CD4-positive, alpha-beta T cell treated with Interleukin-15 for 4 hours (primary cell): ENCODE measurements at places on chromosomes 2 and 18.

GRCh38 chr2:133171393-133172004, 396.8 kb downstream of the NCKAP5 start:
- DNase-seq = peak; percentile 0

GRCh38 chr2:53381271-53381670, 386.3 kb upstream of the CHAC2 start:
- no peak for DNase-seq

DNA sequence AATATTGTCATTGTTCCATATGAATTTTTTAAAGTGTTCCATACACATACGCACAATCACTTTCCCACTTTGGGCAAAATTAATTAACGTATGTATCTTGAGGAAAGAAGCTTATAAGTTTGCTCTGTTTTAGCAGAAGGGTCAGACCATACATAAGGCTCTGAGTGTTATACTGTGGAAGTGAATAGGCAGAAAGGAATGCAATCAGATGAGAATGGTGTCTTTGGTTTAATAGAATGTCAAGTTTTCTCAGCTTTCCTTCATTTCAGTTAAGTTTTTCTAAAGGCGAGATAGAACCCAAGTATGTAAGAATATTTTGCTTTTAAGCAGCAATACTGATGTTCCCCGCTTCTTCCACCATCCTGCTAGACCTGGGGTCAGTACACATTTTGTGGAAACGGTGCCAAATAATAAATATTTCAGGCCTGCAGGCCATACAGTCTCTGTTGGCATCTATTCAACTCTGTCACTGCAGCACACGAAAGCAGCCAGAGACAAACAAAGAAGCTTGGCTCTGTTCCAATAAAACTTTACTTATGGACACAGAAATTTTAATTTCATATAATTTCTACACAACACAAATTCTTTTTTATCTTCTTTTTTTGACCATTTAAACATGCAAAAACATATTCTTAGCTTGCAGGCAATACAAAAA, 100.6 kb downstream of the UPP2 start:
- DNase-seq = no peak

DNA sequence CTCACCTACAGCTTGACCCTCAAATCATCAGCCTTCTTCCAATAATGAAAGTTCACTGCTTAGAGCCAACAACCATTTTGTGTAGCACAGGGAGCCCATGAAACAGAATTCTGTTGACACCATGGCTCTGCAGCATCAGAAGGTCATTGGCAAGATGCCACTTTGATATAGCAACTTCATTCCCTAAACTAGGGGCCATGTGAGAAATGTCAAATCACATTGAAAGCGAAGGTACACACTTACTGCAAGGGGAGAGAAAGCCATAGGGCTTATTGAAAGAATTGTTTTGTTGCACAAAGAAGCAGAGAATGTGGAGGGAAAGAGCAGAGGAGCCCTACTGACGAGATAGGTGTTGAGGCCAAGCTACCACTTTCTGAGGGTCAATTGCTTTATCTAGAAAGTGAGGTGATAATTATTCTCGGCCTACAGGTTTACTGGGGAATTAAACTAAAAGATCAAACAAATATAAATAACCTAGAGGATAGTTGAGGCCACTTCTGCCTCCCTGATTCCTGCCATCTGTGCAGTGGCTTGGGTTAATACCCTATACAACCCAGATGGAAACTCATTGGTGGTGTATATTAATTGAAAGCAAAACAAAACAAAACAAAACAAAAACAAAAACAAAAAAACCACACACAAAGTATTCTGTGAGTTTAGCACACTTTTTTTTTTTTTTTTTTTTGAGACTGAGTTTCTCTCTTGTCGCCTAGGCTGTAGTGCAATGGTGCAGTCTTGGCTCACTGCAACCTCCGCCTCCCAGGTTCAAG, 5.9 kb upstream of the ABCA12 start:
- DNase-seq = no peak

- DNase-seq = no peak
These were observed 90.6 kb upstream of the WDR75 start for GRCh38 chr2:189350540-189351209.

- peak; percentile 42 for DNase-seq
These were observed 97.6 kb downstream of the UXS1 start for GRCh38 chr2:106096299-106097037.

- DNase-seq = no peak
These were observed 308.1 kb upstream of the CHST9 start for GRCh38 chr18:27493182-27493581.

DNA sequence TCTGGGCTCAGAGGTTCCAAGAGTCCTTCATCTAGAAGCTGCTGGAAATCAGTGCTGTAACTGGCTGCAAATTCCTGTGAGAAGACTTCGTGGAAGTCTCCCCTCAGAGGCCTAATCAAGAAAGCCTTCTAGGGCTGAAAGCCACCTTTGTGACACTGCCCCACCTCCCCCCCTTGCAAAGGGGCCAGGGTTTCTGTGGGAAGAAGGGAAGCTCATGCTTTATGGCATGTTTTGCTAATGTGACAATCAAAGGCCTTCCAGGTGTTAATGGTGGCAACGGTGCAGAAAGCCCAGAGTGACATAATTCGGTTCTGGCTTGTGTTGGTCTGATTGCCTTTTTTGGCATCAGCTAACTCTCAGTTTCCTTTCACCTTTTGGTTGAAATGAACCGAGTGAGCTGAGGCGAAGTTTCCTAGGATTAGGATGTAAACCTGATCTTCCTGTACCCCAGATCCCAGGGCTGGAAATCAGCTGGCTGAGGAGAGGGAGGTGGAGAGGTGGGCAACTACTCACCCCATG, 126.9 kb upstream of the TRIB2 start:
- no peak for DNase-seq

GRCh38 chr2:142299021-142299420, 168.2 kb upstream of the LRP1B start:
- DNase-seq = no peak

DNA sequence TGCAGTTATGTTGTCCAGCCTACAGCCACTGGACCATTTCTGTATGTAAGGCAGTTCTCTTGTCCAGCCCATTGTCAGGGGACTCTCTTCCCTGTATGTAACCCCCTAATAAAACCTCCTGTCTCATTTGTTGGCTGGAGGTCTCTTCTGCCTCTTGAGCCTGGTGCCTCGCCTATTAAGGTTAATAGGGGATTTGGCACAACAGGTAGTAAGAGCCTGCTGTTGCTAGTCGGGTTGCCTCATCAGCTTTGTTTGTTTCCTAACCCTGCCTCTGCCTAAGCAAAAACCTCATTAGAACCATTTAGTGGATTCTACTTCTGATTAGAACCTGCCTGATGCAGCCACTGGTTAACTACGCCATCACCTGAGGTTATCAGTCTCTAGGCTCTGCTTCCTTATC, 62.2 kb upstream of the STPG4 start:
- no peak for DNase-seq

- DNase-seq = no peak
These were observed 162.7 kb downstream of the PKP4 start for GRCh38 chr2:158619496-158619895.

- no peak for DNase-seq
These were observed 69.4 kb downstream of the XIRP2 start for GRCh38 chr2:166957686-166958085.

GRCh38 chr18:34786162-34786741, 76.2 kb downstream of the DTNA start:
- DNase-seq = no peak

DNA sequence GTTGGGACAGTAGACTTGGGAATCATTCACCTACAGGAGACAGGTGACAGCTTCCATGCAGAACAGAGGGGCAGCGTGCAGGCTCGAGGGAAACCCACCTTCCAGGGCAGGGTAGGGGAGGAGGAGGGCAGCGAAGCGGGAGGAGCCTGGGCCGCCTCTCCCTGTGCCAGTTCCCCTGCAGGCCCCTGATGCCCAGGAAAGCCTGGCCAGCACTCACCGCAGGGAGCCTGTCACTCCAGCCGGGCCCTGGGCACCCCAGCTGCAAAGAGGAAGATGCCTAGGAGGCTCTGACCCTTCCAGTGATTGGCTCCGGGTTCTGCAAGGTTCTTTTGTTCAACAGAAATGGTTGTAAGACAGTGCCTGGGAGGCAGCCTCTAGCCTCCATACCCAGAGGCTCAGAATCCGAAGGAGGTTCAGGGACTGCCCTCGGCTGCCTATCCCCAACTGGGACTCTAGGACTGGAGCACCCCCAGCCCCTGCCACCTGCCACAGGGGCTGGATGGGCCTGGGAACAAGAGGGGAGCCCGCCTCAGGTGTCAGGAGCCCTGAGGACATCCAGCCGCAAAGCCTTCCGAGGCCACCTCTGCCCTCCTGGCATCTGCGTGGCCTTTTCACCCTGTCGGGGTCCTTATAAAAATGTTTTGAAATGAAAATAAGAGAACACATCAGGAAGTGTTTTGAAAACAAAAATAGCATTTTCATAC, 103.2 kb downstream of the PTGR3 start:
- no peak for DNase-seq

- DNase-seq = no peak
These were observed 27.7 kb downstream of the SNORC start for GRCh38 chr2:232897598-232898408.

DNA sequence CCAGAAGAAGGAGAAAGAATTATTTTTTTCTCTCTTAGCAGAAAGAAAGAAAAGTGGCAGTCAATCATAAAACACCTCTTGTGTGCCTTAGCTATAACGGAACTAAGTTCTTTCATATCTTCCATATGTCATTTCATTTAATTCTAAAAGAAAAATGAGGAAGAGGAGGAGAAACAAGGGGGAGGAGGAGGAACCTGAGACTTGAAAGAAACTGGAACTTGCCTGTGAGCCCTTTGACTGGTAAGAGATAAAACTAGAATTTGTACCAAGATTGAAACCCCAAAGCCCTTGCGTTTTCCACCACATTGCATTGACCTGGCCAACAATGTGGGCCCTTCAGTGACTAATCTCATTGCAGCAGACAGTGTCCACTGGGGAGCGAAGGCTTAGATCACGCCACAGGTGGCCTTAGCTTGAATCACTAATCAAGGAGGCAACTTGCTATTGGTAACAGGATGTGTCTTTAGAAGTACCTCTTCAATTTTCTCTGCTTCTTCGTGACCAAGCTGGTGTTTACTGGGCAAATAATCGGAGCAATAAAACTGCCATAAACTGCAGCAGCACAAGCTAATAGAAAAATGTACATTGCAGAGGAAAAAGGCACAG, 307.9 kb downstream of the CLIP4 start:
- no peak for DNase-seq

GRCh38 chr18:53070788-53071187, 730.8 kb downstream of the DCC start:
- no peak for DNase-seq

- peak; percentile 24 for DNase-seq
These were observed 39.0 kb upstream of the MAL start for GRCh38 chr2:94986392-94986963.

DNA sequence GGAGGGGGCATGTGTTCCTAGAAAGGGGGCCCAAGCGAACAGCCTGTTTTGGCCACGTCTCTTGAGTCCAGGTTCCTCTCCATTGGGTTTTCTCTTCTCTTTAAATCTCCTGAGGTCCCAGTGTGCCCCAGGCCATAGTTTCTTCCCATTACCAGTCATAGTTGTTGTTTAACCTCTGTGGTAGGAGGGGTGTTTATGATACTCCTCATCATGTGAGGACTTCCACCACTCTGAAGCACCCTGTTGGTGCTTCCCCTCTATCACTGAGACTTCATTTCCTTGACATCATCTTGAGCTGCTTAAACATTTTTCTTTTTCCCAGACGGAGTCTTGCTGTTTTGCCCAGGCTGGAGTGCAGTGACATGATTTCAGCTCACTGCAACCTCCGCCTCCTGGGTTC, 45.9 kb downstream of the WIPF1 start:
- DNase-seq = no peak

DNA sequence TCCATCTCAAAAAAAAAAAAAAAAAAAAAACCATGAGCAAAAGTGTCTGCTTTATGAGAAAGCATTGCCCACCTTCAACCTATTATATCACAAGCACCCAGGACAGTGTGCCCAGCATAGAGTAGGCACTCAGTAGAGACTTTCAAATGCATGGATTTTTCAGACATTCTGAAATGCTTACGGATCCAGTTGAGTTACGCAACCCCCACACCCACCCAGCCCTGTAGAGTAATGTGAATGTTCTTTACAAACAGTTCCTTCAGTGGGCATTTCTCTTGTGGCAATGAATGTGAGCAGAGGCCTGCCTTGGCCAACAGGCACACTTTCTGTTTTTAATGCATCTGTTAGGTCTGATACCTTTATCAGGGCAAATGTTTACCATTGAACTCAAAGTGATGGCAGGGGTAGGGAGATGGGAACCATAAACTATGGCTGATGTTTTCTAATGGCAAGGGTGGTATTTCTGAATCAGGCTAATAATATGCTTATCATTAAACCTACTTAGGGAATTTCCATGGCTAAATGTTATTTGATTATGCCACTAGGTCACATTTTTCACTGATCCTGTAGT, 65.0 kb upstream of the RPL31 start:
- no peak for DNase-seq
